SK-N-DZ (cell line): ENCODE measurements at places on chromosomes 13 and 19.

DNA sequence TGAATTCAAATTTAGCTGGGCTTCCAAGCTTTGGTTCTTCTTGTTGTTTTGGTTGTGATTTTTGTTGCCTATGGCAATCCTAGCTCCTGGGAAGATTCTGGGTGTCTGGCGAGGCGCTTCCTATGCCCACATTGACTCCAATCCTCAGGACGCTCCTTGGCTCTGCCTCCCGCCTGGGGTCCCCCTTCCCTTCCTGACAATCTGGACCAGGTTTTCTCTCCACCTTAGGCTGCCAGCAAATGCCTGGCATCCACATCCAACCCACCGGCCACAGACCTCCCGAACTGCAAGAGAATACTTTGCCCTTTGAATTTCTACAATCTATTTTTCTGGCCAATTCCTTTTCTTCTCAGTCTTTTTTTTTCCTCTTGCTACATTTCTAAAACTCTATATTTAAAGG, 186.9 kb upstream of the UBL3 start:
- peak; percentile 41 for DNase-seq

DNA sequence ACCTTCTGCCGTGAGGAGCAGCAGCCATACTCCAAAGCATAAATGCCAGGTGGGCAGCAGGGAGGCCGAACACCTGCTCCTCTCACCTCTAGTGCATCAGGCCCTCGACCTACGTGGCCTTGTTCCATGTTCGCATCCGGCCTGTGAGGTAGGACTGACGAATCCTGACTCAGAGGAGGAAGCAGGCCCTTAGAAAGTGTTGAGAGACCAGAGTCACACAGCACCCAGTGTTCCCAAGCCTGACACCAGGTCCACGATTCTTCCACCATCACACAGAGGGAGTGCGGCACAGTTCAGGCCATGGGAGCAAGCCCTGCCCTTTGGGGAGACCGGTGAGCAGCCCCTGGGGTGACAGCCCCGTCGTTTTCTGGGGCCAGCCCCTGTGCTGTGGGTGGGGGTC, 14.7 kb downstream of the ATP12A start:
- no peak for DNase-seq

DNA sequence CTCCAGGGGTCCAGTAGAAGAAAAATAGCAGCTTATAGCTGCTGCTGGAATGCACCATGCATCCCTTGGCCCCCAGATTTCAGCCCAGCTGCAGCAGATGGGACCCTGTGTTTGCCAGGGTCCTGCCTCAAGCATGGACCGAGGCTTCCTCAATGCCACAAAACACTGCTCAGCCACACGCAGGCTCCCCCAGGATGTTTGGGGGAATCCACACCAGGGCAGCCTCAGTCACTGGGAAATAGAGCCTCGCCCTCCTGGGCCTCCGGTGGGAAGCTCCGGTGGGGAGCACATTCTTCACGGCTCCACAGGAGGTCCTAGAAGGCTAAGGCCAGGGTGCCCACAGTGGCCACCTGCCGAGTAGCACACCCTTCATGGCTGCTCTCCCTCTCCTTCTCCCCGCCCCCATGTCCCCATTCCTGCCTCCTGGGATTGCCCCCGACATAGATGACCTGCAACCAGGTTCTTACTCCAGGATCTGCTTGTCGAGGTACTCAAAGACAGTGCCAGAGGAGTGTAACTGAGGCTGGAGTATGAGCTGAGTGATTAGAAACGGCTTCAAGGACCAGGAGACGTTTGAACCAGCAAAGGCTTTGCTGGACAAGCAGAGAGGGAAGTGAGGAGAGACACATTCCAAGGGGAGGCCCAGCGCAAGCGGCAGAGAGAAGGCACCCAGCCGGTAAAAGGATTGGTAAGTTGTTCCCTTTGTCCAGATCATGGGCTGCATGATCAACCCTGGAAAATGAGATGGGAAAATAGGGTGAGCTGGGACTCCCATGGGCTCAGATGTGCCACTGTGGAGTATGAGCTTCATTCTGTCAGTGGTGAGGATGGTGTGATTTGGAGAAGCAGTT, 110.7 kb upstream of the UQCRFS1 start:
- DNase-seq, result no peak

DNA sequence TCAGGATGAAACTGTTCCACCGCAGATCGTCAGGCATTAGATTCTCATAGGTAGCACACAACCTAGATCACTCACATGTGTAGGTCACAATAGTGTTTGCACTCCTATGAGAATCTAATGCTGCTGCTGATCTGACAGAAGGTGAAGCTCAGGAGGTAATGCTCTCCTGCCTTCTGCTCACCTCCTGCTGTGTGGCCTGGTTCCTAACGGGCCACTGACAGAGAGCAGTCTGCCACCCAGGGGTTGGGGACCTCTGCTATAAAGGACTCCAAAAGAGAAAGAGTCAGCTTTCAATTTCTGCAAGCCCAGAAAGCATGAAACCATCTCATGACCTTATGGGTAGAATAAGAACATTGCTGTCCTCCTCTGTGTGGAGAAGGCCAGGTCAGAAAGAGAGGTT, 43.5 kb upstream of the PCCA start:
- no peak for DNase-seq

DNA sequence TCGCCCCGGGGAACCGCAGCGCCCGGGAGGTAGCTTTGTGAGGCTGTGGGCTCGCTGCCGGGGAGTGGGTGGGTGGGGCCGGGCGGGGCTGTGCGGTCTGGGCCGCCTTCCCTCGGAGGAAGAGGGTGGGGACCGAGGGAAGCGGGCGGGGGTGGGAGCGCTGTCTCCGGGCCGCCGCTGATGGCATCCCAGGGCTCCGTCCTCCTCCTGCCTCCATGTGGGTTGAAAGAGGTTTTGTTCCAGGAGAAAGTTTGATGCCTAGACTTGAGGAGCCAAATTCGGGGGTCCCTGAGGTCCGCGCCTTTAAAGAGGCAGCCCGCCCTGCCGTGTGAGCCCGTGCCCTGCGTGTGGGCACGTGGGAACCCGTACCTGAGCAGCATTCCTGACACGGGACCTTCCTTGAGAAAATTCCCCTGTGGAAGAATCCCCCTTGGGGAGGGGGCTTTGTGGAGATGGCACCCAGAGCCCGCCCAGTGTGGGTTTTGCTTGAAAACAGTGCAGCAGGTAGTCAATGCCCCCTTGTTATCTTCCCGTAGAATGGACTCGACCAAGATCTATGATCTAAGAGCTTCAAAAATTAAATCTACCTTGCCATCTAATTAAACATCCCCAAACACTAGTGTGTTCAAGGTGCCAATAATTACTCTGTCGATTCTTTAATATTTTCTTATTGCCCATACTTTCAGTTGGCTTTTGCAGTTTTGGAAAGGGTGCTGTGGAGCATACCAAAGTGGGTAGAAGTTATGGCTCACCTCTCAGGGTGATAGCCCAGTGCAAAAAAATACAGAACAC, 107.8 kb downstream of the RXFP2 start:
- no peak for DNase-seq

- no peak for DNase-seq
Observed at GRCh38 chr19:57887195-57887941, 1.5 kb downstream of the ZNF814 start.

DNA sequence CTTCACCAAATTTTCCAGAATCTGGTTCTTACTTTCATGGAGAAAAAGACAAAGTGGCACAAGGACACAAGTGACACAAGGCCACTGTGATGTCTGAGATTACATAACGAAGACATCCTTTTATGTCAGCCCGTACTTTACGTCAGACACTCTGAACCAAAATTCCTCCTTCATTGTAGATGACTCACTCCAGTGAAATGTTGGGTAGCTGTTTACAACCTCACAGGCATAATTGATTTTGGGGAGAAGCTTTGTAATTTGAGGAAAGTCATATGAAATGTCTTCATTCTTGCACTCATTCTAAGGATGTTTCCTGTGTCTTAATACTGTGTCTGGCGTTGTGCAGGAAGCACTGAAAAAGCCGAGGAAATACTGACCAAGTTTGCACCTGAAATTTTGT, 20.0 kb upstream of the LGALS14 start:
- DNase-seq, result no peak

GRCh38 chr19:39858541-39858940, 12.4 kb upstream of the FBL start:
- peak; percentile 88 for DNase-seq

- no peak for DNase-seq
Observed at GRCh38 chr19:29690842-29691241, 24.2 kb downstream of the C19orf12 start.

DNA sequence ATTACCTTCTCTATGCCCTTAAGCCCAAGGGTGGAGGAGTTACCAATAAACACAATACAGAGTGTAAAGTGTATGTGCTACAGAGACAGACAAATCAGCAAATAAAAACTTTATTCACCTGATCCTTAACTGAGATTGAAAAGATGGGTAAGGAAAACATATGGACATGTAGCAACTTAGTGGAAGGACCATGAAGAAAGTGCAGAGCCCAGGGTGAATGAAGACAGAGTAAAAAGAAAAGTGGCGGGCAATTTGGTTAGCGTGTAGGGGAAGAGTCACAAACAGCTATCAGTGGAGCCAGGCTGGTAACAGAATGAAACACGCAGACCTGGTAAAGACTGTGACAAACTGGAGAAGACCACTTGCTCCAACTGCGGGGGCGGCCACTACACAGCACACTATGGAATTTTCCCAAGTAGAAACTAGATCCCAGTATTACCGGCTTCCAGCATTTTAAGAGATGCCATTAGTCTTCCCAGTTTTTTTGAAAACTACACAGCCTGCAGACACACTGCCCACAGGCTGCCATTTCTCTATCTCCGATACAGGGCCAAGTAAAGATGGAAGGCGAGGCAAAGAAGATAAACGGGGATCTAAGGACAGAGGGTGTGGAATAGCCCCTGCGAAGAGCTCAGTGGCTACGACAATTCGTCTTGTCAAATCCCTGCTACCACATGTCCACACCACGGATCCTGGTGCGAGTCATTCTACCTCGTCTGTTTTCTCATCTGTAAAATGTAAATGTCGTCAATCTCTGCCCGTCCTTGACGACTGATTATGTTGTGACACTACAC, 1.2 kb downstream of the UQCRFS1 start:
- no peak for DNase-seq

GRCh38 chr19:18494267-18494607, 27.6 kb downstream of the ELL start:
- no peak for DNase-seq

GRCh38 chr13:102597029-102597961, 509 bp downstream of the TPP2 start:
- DNase-seq, result no peak

- DNase-seq, result no peak
Observed at GRCh38 chr13:24184882-24185281, 24.4 kb downstream of the SPATA13 start.

GRCh38 chr13:24254146-24254841, 55.1 kb upstream of the C1QTNF9 start:
- no peak for DNase-seq

DNA sequence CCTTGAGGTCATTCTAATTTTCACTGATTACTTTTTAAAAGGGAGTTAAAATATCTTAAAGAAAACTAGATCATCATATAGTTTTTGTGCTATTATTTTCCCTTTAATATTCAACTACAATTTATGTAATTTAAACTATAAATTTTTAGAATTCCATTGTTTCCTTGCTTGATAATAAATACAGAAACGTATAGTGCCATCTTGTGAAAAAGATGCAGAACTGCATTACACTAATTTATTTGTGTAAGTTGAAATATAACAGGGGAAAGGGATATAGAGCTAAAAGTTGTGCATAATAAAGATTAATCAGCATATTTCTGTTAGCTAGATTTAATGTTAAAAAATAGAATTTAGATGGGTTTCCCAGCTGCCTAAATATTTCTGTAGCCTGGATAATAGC, 61.5 kb upstream of the TDRD3 start:
- no peak for DNase-seq

DNA sequence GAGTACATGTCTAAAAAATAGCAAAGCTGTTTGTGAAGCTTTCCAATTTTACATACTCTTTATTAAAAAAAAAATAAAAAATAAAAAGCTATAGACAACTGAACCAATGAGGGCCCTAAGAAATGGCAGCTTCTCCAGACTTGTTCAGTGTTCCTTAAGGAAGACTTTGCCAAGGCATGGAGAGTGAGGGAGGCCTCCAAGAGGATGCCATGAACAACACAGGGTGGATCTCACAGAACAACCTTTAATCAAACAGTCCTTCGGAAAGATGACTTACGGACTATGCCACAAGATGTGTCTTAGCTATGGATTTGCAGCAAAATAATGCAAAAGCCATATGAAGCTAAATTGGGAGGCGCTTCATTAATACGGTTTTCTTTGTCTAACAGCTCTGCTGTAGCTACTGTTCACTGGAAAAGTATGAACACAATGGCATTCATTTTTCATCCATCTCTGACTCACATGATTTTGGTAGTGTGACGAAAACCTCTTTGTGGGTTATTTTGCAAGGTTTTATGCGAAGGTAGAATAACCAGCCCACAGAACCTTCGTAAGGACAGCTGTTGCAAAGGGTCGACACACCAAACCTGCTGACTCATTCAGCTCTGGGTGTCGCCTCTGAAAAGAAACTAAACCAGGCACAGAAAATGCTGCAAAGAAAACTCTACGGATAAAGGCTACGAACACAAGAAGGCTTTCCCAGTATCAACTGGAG, 27.7 kb downstream of the EFNB2 start:
- DNase-seq, result no peak

- no peak for DNase-seq
Observed at GRCh38 chr19:1088416-1089010, 6.7 kb downstream of the POLR2E start.

- DNase-seq, result no peak
Observed at GRCh38 chr19:34667349-34668076, 9.4 kb downstream of the SCGB2B2 start.

- no peak for DNase-seq
Observed at GRCh38 chr19:33064458-33064791, 263 bp downstream of the RHPN2 start.

GRCh38 chr19:39401070-39401548, 5.5 kb upstream of the ZFP36 start:
- no peak for DNase-seq

- DNase-seq, result no peak
Observed at GRCh38 chr13:113564331-113565023, 20.1 kb upstream of the TFDP1 start.

DNA sequence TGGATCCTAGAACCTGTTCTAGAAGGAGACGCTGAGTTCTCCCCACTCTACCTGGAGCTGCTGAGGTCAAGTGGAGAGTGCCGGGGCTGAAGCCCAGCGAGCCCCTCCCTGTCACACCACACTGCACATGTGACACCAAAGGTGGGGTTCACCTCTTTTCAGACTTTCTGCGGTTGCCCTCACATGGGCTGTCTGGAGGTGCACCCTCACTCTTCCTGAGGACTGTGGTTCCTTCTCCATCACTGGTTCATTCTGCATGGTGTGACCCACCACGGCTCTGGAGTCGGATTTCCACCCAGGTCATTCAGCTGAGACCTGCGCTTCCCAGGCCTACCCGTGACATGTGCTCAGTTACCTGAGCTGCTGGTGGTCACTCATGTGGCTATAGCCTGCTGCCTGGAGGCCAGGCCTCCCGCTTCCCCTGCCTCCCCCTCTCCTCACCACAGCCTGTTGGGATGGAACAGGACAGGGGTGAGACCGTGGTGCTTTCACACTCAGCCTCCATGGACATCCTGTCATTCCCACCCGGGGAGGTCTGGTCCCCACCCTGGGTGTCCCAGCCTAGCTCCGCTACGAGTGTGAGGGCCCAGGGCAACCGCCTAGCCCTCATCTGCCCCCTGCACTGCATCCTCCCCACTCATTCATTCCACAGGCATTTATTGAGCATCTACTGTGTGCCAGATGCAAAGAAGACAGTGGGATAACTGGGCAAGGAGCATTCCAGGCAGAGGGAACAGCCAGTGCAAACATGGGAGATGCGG, 605 bp upstream of the A1BG start:
- no peak for DNase-seq
